Activated T-cell treated with anti-CD3 and anti-CD28 coated beads, Interleukin-2, amount 50 U/mL, for 72 hours (primary cell): ENCODE measurements at places on chromosomes 2 and 18. TPM values are rescaled to one million over a fixed set of nuclear protein-coding genes. Genes with fewer than 3 reads are reported as not detected.

GRCh38 chr2:162475661-162476060 is 131.7 kb downstream of the GCA start:
- no peaks in the 10 kb centered on the region for H3K4me1 ChIP-seq
- H3K4me3 ChIP-seq = no peak overlapping the region
- no peaks in the 10 kb centered on the region for H3K36me3 ChIP-seq
- no peak overlapping the region for H3K27ac ChIP-seq
- no peak for DNase-seq

DNA sequence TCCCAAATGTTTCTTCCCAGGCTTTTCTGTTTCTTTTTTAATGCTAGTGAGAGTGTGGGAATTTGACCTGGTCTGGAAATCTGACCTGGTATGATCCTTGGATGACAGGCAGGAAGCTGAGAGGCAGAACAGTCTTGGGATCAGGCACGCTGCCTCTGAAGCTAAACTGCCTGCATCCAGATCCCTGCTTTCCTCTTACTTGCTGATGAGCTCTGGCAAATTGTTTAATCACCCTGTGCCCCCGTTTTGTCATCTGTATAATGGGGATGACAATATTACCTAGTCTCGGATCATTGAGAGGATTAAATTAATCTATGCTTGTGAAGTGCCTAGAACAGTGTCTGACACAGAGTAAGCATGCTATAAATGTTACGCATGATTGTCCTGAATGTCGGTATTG is 3.3 kb downstream of the KLHL23 start:
- peaks cover 17% of the 10 kb centered on the region for H3K4me1 ChIP-seq
- no peak overlapping the region for H3K4me3 ChIP-seq
- no peak overlapping the region for H3K27ac ChIP-seq
- H3K36me3 ChIP-seq = peaks cover 5% of the 10 kb centered on the region
- H3K27me3 ChIP-seq = peaks cover 25% of the 10 kb centered on the region

Gene ASB3
- 29.6 TPM for total RNA-seq

DNA sequence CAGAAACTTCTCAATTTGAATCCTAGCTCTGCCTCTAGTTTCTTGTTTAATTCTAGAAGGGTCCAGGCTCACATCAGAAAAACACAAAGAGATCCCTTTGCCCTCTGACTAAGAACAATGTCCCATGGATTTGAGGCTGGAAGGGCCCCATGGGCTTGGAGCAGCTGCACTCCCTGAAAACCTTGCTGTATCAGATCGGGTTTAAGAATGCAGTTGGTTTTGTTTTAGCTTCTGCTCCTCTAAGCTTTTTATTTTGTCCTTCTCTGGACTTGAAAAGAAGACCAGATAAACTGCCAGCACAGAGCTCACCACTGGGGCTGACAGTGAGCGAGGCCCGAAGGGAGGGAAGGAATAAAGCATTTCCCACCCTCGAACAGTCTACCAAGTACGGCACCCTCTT is 69.2 kb upstream of the WIPF1 start:
- no peak overlapping the region for H3K27ac ChIP-seq
- H3K4me1 ChIP-seq = peaks cover 43% of the 10 kb centered on the region
- no peak overlapping the region for H3K4me3 ChIP-seq
- H3K27me3 ChIP-seq = no peaks in the 10 kb centered on the region
- H3K36me3 ChIP-seq = peaks cover 3% of the 10 kb centered on the region

Gene SLC5A7
- not detected for total RNA-seq

- peaks cover 8% of the 10 kb centered on the region for H3K27me3 ChIP-seq
- H3K4me1 ChIP-seq = no peaks in the 10 kb centered on the region
- H3K4me3 ChIP-seq = no peak overlapping the region
- H3K27ac ChIP-seq = no peak overlapping the region
- DNase-seq = no peak
Measured at GRCh38 chr2:173750353-173750801, 214.8 kb downstream of the SP3 start.

Gene WNT6
- total RNA-seq = 0.19 TPM

Gene GORASP2
- 86.8 TPM for total RNA-seq

Gene HES6
- total RNA-seq = 1.6 TPM

GRCh38 chr2:64516651-64517510 is 7.2 kb upstream of the AFTPH start:
- peaks cover 18% of the 10 kb centered on the region for H3K27me3 ChIP-seq
- H3K36me3 ChIP-seq = no peaks in the 10 kb centered on the region
- H3K4me1 ChIP-seq = no peaks in the 10 kb centered on the region
- H3K4me3 ChIP-seq = no peak overlapping the region

GRCh38 chr2:211103989-211104388 is 547.6 kb downstream of the CPS1 start:
- no peaks in the 10 kb centered on the region for H3K4me1 ChIP-seq
- no peaks in the 10 kb centered on the region for H3K36me3 ChIP-seq
- no peak overlapping the region for H3K27ac ChIP-seq
- H3K27me3 ChIP-seq = no peaks in the 10 kb centered on the region

DNA sequence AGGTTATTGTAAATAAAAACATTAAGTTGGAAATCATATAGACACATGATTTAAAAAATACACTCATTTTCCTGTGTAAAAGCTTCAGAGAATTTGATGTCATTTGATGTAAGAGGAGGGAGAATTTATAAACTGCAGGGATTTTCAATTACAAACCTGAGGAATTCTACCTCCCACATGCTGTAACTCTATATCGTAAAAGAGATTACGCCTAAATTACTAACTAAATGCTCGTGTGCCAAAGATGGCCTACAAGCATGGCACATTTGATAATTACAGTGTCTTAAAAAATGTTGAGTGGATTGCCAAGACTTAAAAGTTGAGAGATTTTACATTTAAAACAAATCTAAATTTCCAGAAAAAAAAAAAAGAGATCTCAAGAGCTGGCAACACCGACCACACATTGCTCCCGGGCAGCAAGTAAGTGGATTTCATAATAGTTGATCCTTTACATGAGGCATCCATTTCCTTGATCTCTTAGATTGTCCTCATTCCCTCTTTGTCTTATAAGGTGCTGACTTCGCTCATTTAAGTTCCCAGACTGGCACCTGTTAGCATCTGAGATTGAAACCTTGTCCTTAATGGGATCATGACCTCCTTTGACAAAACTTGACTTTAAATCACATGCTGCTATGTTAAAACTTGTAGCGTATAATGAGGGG is 840.3 kb upstream of the ZEB2 start:
- no peak overlapping the region for H3K27ac ChIP-seq
- H3K36me3 ChIP-seq = no peaks in the 10 kb centered on the region
- H3K27me3 ChIP-seq = no peaks in the 10 kb centered on the region
- no peak for DNase-seq
- no peak overlapping the region for H3K4me3 ChIP-seq
- no peaks in the 10 kb centered on the region for H3K4me1 ChIP-seq

Gene ZFP36L2
- total RNA-seq = 70.8 TPM

GRCh38 chr18:56721491-56721890 is 70.3 kb downstream of the WDR7 start:
- peaks cover 13% of the 10 kb centered on the region for H3K4me1 ChIP-seq
- H3K4me3 ChIP-seq = no peak overlapping the region
- no peak for DNase-seq
- no peak overlapping the region for H3K27ac ChIP-seq
- H3K36me3 ChIP-seq = peaks cover 9% of the 10 kb centered on the region

Gene SCN3A
- not detected for total RNA-seq

GRCh38 chr18:64710105-64710861 is 561.4 kb upstream of the LINC00305 start:
- no peaks in the 10 kb centered on the region for H3K36me3 ChIP-seq
- no peak overlapping the region for H3K27ac ChIP-seq
- DNase-seq = no peak
- H3K4me1 ChIP-seq = no peaks in the 10 kb centered on the region
- H3K27me3 ChIP-seq = no peaks in the 10 kb centered on the region
- H3K4me3 ChIP-seq = no peak overlapping the region

Gene SERPINB12
- not detected for total RNA-seq

GRCh38 chr2:234626566-234627130 is 129.8 kb upstream of the ARL4C start:
- H3K4me1 ChIP-seq = no peaks in the 10 kb centered on the region
- H3K4me3 ChIP-seq = no peak overlapping the region
- no peaks in the 10 kb centered on the region for H3K36me3 ChIP-seq
- H3K27ac ChIP-seq = no peak overlapping the region

DNA sequence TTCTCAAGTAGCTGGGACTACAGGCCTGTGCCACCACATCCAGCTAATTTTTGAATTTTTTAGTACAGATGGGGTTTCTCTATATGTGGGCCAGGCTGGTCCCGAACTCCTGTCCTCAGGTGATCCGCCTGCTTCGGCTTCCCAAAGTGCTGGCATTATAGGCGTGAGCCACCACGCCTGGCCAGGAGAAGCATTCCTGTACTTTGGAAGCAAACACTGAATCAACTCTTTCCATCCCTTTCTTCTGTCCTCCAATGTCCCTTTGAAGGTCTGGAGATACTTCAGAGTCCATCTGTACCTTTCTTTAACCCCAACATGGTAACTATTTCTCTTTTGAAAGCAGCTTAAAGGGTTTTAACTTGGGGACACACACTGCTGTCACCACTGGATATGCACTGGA is 23.6 kb upstream of the MAP4K4 start:
- no peak overlapping the region for H3K27ac ChIP-seq
- H3K36me3 ChIP-seq = peaks cover 3% of the 10 kb centered on the region
- DNase-seq = no peak
- H3K4me1 ChIP-seq = peaks cover 6% of the 10 kb centered on the region

Gene PSTPIP2
- total RNA-seq = 30.1 TPM

DNA sequence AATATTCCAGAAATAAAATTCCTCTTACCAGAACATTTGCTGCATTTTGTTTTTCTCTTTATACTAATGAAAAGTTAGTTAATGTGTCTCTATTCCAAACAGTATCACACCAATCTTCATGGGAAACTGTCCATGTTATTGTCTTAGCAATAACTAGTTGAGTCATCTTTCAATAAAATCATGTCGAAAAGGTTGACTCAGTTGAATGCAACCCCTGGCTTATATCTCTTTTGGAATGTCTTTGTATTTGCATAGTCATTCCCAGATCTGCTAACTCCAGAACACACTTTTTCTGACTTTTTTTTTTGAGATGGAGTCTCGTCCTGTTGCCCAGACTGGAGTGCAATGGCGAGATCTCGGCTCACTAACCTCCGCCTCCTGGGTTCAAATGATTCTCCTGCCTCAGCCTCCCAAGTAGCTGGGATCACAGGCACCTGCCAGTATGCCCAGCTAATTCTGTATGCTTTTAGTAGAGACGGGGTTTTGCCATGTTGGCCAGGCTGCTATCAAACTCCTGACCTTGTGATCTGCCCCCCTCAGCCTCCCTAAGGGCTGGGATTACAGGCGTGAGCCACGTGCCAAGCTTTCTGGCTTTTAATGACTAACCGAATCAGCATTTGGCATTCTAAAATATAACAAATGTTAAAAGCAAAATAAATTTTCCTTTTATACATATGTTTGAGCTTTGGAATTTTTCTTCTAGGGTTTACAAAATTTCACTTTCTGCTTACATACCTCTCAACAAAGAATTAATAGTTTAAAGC is 133.2 kb upstream of the GULP1 start:
- no peak overlapping the region for H3K27ac ChIP-seq
- no peaks in the 10 kb centered on the region for H3K27me3 ChIP-seq
- H3K4me3 ChIP-seq = no peak overlapping the region
- DNase-seq = no peak
- no peaks in the 10 kb centered on the region for H3K4me1 ChIP-seq
- no peaks in the 10 kb centered on the region for H3K36me3 ChIP-seq

DNA sequence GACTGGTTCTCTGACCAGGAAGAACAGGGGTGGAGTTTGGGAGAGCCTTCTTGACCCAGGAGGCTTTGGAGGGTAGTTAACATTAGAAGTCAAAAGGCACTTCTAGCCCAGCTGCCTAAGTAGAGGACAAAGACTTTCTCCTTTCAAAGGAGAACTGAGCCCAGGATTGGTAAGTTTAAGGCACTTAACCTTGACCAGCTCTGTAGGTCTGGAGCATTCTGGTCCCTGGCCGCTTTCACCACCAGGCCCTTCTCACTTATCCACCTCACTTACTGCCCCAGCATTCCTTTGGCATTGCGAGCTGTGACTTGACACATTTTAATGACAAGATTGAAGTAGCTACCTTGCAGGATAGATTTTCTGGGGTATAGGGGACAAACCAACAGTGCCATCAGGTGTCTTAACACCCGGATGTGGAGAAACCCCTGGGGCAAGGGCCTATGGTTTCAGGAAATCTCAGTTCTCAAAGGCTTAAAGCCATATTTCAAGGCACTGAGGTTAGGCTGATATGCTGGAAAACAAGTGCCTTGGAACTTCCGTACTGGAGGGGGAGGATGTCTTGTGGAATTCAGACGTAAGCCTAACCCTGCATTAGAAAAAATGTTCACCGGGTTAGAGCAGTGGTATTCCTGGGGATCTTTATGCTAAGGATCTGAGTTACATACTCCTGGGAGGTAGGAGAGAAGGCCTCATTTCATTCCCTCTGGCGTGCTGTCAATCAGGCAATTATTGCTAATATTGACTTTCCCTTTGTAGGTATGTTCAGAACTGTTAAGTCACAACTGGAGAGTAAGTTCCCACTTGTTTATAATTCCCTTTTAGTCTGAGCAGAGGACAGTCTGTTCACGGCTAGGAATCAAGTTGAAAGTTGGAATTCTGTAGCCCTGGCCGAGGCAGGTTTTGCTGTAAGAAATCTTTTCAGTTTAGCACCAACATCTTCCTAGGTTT is 4.3 kb downstream of the C2orf68 start:
- no peaks in the 10 kb centered on the region for H3K27me3 ChIP-seq
- DNase-seq = no peak
- peaks cover 39% of the 10 kb centered on the region for H3K4me1 ChIP-seq
- peaks cover 8% of the 10 kb centered on the region for H3K36me3 ChIP-seq

GRCh38 chr2:17752892-17753802 is 463 bp downstream of the SMC6 start:
- peaks cover 3% of the 10 kb centered on the region for H3K36me3 ChIP-seq
- H3K4me3 ChIP-seq = peak overlapping the region; percentile 98
- DNase-seq = peak; percentile 52
- H3K27me3 ChIP-seq = no peaks in the 10 kb centered on the region

GRCh38 chr2:172673056-172673683 is 62.5 kb upstream of the RAPGEF4 start:
- H3K4me3 ChIP-seq = no peak overlapping the region
- peaks cover 17% of the 10 kb centered on the region for H3K4me1 ChIP-seq
- no peaks in the 10 kb centered on the region for H3K36me3 ChIP-seq
- peaks cover 6% of the 10 kb centered on the region for H3K27me3 ChIP-seq

GRCh38 chr18:46555213-46555612 is 101.8 kb downstream of the LOXHD1 start:
- no peak overlapping the region for H3K4me3 ChIP-seq
- no peaks in the 10 kb centered on the region for H3K27me3 ChIP-seq
- no peaks in the 10 kb centered on the region for H3K4me1 ChIP-seq
- no peaks in the 10 kb centered on the region for H3K36me3 ChIP-seq

DNA sequence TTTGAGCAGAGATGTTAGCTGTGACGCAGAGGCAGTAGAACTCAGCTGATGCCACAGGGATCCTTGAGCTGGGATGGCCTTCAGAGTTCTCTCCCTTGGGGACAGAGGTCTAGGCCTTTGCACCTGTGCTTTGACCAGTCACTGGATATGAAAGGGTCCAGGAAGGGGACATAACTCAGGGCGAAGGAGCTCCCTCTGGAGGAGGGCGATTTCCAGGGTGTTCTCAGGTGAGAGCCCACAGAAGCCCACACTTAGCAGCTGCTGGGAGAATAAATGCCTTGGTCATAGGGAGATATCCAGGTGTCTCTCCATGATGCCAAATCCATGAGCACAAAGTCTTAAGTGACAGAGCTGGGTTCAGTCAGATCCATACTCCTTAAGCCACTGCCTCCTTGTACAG is 369.2 kb downstream of the NYAP2 start:
- H3K27me3 ChIP-seq = no peaks in the 10 kb centered on the region
- DNase-seq = no peak
- H3K27ac ChIP-seq = no peak overlapping the region

- no peak overlapping the region for H3K27ac ChIP-seq
- H3K27me3 ChIP-seq = peaks cover 69% of the 10 kb centered on the region
- peak; percentile 18 for DNase-seq
Measured at GRCh38 chr2:72883356-72883962, 3.7 kb upstream of the SPR start.
